ENCODE measurements at places on chromosomes 7 and 10. TPM values are rescaled to one million over a fixed set of nuclear protein-coding genes. Genes with fewer than 3 reads are reported as not detected.

ADRA2A gene
- total RNA-seq = 2.0 TPM

TMEM236 gene
- 0.07 TPM for total RNA-seq

NOS3 gene
- 0.33 TPM for total RNA-seq

HOXA7 gene
- 0.13 TPM for total RNA-seq

SPDYE9 gene
- total RNA-seq = not detected

SLK gene
- total RNA-seq = 40.9 TPM

PUS7 gene
- 14.9 TPM for total RNA-seq

EN2 gene
- total RNA-seq = not detected

GPR15LG gene
- total RNA-seq = not detected

LIPJ gene
- total RNA-seq = not detected

IL6 gene
- total RNA-seq = 62.2 TPM

MBL2 gene
- total RNA-seq = not detected

TMEM26 gene
- 0.40 TPM for total RNA-seq

ZCCHC24 gene
- 33.8 TPM for total RNA-seq

HOXA5 gene
- total RNA-seq = 1.2 TPM

PLXNA4 gene
- 29.5 TPM for total RNA-seq

CLCN1 gene
- 0.07 TPM for total RNA-seq

PVRIG gene
- total RNA-seq = not detected

GNAI1 gene
- total RNA-seq = 25.0 TPM

DYNC1I1 gene
- total RNA-seq = 1.5 TPM

MRPS17 gene
- 10.4 TPM for total RNA-seq

SPDYE16 gene
- total RNA-seq = not detected

DLX6 gene
- total RNA-seq = 0.23 TPM

NKX1-2 gene
- total RNA-seq = not detected

PTPN20 gene
- 4.5 TPM for total RNA-seq

CFAP69 gene
- total RNA-seq = 10.6 TPM

LHFPL3 gene
- not detected for total RNA-seq

TYW1B gene
- 1.5 TPM for total RNA-seq

PTF1A gene
- not detected for total RNA-seq

INHBA gene
- 67.4 TPM for total RNA-seq

CPED1 gene
- 64.8 TPM for total RNA-seq

UBTD1 gene
- total RNA-seq = 20.3 TPM

AKR1C8 gene
- total RNA-seq = not detected

Data from smooth muscle cell of the pulmonary artery (primary cell).